Fibroblast of upper back skin (primary cell): ENCODE measurements at places on chromosomes 4 and X.

DNA sequence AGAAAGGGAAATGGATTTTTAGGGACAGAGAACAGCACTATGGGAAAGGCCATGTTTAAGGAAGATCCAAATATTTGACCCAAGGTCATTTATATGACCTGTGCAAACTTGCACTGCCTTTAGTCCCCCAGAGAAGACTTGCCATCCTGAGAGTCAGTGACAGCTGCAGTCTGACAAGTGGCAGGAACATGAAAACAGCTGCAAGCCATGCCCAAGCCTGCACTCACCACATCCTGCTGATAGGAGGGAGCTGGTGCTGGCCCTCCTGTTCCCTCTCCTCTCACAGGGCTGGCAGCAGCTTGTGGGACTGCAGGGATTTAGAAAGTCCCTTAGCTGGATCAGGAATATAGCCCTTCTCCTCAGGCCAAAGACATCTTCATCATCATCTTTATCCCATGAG lies 187.7 kb downstream of the RAP1GDS1 start:
- no peak for DNase-seq

DNA sequence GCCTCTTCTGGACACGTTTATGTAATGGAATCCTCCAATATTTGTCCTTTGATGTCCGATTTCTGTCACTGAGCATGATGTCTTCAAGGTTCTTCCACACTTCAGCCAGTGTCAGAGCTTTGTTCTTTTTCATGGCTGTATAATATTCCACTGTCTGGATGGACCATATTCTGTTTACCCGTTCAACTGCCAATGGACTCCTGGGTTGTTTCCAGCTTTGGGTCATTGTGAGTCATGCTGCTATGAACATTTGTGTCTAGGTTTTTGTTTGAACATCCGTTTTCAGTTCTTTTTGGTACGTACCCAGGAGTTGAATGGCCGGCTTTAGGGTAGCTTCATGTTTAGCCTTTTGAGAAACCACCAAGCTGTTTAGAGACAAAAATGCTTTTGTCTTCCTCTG lies 93.2 kb downstream of the SHOX start:
- DNase-seq, result no peak

- DNase-seq, result peak; percentile 32
These were observed 405 bp upstream of the HS3ST1 start for GRCh38 chr4:11428899-11429698.

- no peak for DNase-seq
These were observed 725 bp downstream of the FAM120C start for GRCh38 chrX:54182194-54182863.

DNA sequence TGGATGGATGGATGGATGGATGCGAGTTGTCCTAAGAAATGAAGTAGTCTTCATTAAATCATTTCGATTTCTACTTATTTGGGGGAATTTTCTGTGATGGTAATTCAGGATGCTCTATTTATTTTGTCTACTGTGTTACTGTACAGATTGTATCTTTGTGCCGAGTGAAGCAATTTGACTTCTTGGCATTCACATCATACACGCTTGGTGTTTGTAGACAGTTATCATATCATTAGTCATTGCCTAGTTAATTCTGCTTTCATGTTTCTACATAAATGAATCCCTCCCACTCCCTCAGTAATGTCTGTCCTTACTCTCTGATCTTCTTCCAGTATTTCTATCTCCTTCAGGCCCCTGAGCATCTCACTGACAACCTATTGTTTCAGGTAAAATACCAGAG lies 64.0 kb downstream of the RASGEF1B start:
- DNase-seq, result no peak

GRCh38 chr4:48483777-48484493 lies 792 bp downstream of the SLC10A4 start:
- DNase-seq, result no peak

GRCh38 chr4:121669163-121669550 lies 27.6 kb downstream of the ANXA5 start:
- peak; percentile 84 for DNase-seq

- DNase-seq, result peak; percentile 78
These were observed 254.2 kb downstream of the CBR4 start for GRCh38 chr4:168755598-168756477.

GRCh38 chr4:4377732-4378460 lies 9.0 kb upstream of the NSG1 start:
- no peak for DNase-seq

DNA sequence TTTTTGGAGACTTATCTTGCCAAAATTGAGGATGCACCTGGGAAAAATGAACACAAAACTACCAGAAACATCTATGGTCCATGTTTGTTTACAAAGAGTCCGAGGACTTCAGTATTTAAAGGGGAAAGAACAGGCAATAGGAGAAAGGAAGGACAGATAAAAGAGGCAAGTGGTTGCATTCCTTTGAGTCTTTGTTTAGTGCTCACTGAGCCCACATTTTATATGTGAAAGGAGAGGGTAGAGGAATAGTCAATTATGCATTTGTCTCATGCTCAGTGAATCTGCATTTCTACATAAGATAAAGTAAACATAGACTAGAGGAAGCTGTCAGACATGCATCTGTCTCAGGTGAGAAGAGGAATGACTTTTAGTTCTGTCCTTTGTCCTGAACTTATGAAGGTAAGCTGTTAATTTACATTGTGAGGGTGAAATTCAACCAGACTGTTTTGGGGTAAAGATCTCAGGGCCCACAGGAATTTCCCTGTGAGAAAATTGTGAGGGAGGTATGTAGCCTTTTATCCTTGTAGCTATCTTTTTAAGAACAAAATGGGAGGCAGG lies 4.5 kb downstream of the DMP1 start:
- no peak for DNase-seq

DNA sequence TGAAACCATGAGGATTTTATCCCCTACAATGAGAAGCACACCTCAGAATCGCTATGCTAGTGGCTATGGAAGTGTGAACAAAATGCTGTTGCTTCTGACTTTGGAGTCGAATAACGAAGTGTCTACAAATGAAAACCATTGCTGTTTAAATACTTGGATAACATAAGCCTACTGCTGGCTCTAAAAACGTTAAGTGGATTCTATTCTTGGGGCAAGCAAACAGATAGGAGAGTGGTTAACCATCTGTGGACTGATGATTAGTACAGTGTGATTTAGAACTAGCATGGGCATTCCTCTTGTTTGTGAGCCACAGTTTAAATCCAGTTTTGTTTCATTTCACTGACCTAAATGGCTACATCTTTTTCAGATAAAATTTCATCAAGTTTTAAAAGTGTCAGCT lies 109.7 kb upstream of the PNPLA4 start:
- DNase-seq, result no peak

DNA sequence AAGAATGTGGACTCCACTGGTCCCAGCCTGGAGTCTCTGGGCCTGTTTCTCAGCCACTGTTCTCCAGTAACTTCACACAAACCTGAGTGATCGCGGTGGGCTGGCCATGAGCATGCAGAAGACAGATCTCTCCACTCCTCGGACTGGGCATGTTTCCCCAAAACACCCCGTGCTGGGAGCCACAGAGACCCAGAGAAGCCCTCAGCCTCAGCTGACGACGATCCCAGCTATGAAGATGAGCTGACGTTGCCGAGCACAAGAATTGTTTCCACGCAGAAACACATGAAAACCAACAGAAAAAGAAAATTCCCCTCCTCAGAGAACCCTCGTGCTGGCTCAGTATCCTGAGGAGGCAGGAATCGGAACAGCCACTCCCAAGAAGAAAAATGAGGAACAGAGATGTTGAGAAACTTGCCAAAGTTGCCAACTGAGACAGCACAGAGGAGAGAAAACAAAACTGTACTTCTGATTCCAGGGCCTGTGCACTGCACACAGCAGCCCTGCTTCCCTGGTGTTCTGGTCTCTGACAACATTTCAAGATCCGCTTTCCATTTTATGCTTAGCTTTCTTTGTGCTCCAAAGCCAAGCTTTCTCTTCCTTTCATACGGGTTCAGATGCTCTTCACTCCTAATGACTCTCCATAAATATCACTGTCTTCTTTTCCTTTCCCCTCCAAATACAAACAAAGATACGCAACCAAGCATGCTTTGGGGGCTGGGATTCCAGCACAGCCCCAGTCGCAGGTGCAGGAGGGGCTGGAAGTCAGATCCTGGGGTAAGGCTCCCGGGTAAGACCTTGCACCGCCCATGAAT lies 81.4 kb downstream of the IRF2 start:
- no peak for DNase-seq

- DNase-seq, result no peak
These were observed 165.6 kb downstream of the C4orf33 start for GRCh38 chr4:129261584-129261983.

GRCh38 chr4:40990899-40991265 lies 223.5 kb downstream of the APBB2 start:
- DNase-seq, result no peak

DNA sequence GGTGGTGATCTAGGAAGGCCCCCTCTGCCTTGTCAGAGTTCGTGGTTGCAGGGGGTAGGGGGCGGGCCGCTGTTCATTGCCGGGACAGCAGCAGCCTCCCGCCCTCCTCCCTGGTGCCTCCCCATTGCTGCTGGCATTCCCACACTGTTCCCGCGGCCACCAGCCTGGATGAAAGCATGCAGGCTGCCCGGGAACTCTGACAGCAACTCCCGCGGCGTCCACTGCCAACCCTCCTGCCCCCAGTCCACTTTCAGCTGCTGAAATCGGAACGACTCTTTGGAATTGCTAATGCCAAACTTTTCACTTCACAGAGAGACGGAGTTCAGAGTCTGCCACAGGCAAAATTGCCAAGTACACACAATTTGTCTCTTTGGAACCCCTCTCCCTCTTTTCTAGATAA lies 121.9 kb downstream of the BEND2 start:
- no peak for DNase-seq

DNA sequence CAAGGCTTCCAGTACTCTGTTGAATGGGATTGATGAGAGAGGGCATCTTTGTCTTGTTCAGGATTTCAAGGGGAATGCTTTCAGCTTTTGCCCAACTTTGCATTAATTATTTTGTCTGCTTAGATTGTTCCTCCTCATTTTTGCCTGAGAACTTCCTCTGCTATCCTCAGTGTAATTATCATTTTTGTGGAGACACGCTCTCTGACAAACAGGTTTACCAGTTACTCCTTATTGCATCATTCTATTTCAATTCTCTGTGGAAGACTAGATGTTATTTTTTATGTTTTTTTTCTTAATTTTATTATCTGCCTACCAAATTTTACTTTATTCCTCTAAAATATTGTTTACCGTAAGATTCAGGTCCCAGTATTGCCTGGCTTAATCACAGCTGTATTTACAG lies 349.2 kb downstream of the ADGRL3 start:
- DNase-seq, result peak; percentile 26

DNA sequence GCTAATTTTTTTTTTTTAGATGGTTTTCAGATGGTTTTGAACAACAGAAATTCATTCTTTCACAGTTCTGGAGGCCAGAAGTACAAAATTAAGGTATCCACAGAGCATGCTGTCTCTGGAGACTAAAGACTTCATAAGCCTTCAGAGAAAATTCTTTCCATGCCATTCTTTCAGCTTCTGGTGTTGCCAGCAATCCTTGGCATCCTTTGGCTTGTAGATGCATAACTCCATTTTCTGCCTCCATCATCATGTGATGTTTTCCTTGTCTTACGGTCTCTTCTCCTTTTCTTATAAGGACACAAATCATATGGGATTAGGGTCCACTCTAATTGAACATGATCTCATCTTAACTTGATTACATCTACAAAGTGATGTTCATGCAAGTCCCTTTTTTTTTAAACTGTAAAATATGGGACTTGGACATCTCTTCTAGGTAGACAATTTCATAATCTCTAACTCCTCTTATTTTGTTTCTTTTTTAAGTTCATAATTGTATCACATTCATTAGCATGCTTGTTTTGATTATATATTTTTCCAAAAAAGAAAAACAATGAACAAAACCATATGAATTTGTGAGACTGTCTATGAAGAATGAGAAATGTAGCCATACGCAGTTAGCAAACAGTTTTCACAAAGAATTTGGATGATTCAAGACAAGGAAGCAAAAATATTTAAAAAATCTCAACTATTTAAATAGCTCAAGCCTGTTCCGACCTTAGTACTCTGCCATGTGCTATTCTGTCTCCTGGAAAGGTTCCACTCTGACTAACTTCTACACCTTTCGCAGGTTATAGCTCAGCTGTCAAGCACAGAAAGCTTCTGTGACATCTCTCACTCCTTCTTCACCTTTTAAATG lies 53.1 kb upstream of the GIMD1 start:
- peak; percentile 74 for DNase-seq

DNA sequence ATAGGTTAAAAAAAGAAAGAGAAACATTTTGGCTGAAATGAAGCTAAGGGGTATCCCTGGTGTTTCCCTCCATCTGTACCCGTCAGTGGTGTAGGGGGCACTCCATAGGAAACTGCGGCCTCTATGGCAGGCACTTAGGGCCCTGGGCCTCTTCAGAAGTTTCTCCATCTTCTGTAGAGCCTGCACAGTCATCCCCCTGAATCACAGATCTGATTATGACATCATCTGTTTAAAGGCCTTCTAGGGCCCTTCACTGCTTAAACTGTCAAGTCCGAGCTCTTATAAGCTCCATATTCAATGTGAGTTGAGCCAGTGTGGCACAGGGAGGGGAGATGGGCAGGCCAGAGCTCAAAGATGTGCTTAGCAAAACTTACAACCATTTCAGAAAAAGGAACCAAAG lies 241.3 kb downstream of the NR3C2 start:
- DNase-seq, result no peak

GRCh38 chr4:86831262-86832130 lies 17.7 kb downstream of the SLC10A6 start:
- peak; percentile 85 for DNase-seq

- DNase-seq, result peak; percentile 90
These were observed 39.3 kb upstream of the TXK start for GRCh38 chr4:48173056-48173991.

GRCh38 chr4:165700855-165701254 lies 172.2 kb upstream of the TLL1 start:
- DNase-seq, result no peak

GRCh38 chr4:108683479-108683878 lies 33.1 kb downstream of the OSTC start:
- DNase-seq, result peak; percentile 56

- no peak for DNase-seq
These were observed 114.0 kb downstream of the RBM47 start for GRCh38 chr4:40515398-40516293.

GRCh38 chr4:6953751-6954380 lies 44.2 kb downstream of the TBC1D14 start:
- peak; percentile 71 for DNase-seq

DNA sequence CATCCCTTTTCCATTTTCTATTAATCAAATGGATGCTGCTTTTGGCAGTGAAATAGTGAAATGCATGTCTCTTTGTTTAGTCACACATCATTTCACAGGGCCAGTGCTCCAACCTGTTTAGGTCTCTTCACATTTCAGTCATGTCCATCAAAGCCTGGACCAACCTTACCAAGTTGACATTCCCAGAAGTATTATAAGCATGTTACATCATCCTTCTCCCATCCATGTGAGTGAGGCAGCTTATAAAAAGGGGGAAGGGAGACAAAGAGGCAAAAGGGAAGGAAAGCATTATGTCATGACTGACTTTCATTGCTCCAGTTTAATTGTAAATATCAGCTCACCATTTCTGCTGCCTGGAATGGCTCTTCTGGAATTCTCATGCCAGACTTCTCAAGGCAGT lies 94.4 kb downstream of the NWD2 start:
- no peak for DNase-seq

DNA sequence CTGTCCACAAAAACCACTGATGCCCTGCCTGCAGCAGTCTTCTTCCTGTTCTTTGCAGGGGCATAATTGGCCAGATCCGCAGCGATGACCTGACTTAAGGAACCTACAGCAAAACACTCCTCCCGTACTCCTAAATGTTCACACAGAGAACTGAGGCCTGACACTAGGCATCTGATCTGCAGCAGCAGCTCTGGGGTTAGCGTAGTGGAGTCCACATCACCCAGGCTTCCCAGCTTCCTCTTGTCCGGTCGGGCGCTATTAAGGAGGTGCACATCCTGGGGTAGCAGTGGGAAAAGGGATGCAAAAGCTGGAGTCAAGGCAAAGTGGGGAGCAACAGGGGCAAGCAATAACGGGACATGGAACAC lies 758 bp downstream of the SCFD2 start:
- peak; percentile 9 for DNase-seq
